ENCODE measurements at places on chromosomes 1 and 21.

DNA sequence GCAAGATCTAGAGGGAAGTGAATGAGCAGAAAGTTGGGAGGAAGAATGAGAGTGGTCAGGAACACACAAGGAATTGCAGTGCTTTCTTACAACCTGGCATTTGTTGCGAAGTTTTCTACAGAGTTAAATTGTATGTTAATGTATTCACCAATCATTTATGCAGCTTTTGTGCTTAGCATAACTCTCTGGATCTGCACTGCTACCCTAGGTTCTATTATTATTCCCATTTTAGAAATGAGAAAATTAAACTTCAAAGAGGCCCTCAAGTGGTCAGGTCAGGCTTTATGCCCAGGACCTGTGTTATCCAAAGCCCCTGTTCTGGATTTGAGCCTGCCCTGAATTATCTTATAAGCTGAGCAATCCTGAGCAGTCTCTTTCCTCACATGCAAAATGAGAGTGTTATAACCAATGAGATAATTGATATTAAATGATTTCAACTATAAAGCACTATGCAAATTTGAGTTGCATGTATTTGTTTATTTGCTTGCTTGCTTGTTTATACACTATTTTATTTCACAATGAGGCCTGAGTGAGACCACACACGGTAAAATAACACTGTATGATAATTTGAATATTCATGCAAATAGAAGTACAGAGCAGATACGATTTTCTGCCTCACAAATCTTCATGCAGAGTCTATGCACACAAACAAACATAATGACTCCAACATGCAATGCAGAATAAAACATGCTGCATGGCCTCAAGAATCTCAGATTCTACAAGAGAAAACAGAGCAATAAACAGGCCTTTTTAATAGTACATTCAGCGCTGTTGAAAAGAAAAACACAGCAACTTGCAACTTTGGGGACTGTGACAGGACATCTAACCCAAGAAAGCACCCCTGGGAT is 323.0 kb downstream of the PLPP3 start:
- DNase-seq: no peak

GRCh38 chr1:203453016-203453415 is 22.6 kb upstream of the PRELP start:
- DNase-seq: no peak

GRCh38 chr1:217018648-217019047 is 295.4 kb upstream of the ESRRG start:
- no peak for DNase-seq

- no peak for DNase-seq
Observed at GRCh38 chr1:174218983-174219382, 59.7 kb downstream of the RABGAP1L start.

DNA sequence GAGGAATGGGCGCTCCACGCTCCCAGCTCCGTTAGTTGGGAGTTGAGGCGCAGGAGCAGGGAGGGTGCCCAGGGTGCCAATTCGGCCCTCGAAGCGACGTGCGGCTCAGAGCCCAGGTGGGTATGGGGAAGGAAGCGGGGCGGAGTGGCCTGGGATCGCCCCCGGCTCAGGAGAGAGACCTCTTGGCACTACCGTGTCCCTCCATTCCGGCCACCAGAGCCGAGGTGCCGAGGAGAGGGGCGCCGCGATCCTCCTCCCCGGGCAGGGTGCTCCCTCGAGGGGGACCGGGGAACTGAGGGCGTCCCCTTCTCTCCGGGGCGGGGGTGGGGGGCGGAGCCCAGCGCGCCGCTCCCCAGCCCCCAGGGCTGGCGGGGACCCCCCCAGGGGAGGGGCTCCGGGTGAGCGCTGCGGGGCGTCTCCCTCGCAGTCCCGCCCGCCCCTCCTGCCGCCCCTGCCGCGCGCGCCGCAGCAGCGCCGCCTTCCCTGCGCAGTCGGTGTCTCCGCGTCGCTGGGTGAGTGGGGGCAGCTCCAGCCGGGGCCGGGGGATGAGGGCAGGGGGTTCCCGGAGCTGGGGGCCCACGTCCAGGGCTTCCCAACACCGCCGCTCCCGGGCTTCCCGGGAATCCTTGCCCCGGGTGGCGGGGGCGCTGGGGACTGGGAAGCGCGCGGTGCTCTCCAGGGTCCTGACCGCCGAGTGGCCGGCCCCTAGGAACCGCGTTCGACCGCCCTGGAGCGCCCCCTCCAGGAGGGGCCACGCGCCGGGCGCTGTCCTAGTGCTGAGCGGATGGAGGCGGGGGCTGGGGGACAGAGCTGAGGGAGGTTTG is at the start of gene HPCA:
Gene HPCA, plus strand, starts transcription at position 488 of the 824 bp plus-strand sequence. CDS start 2,408 bp downstream, outside the sequence.
- peak; percentile 86 for DNase-seq

DNA sequence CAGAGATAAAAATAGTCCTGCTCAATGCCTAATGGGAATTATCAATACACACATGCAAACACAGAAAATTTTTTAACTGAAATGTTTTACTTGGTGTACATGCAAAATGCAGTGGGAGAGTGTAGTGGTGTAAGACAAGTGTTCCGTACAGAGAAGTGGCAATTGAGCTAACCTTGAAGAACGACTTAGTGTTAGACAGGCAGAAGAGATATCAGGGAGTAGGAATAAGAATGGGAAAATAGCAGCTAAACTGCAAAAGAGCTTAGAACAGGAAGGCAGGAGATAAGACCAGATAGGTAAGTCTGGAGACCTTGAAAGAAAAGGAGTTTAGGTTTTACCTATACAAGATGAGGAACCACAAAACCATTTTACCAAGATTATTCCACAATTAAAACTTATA is 9.0 kb downstream of the USP24 start:
- DNase-seq: no peak

DNA sequence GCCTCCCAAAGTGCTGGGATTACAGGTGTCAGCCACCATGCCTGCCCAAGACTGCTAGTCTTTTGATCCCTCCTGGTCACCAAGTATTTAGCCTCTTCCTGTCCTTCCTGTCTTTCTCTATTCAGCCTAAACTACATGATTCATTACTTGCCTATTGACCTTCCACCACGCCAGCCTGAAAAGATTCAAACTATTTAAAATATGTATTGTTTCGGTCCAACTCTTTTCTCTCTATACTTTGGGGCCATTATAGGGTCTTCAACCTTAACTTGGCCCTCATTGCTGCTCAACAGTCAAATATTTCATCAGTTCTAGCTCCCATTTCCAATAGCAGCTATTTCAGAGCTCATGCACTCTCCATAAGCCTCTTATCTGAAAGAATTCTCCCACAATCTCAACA is 153.0 kb downstream of the TNFSF18 start:
- no peak for DNase-seq

DNA sequence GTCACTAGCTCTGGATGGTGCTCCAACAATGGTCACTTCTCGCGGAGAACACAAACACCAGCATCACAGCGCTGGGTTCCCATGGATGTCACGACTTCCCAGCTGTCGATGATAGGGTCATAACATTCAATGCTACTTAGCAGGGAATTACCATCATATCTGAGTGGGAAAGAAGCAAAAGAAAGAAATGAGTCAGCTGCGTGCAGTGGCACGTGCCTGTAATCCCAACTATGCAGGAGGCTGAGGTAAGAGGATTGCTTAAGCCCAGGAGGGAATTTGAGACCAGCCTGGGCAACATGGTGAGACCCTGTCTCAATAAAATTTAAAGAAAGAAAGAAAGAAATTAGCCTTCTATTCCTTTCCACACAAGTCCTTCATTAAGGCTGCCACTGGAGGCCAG is 3.6 kb upstream of the RABIF start:
- no peak for DNase-seq

GRCh38 chr1:151799179-151800022 is 5.8 kb downstream of the LINGO4 start:
- DNase-seq: no peak

- no peak for DNase-seq
Observed at GRCh38 chr1:232183802-232184201, 446.1 kb downstream of the SIPA1L2 start.

DNA sequence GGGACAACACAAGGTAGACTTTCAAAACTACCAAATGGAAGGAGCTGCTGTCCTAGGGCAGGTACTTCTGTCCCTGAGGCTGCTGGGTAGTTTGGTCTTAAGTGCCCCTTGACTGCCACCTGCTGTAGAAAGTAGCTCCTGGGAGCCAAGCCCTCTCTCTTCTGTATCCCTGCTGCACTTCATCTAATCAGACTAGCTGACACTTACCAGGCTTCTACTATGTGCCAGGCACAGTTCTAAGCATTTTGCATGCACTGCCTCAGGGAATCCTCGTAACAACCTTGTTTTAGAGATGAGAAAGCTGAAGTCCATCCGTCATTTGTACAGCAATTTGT is 15.9 kb upstream of the SRSF4 start:
- peak; percentile 71 for DNase-seq

- DNase-seq: no peak
Observed at GRCh38 chr1:8104278-8105236, 78.4 kb upstream of the ERRFI1 start.

GRCh38 chr21:36156815-36157670 is at the start of gene DOP1B:
TSS of gene DOP1B (plus strand) at chr21:36156824. CDS start at chr21:36164734, 7,910 bp downstream.
- DNase-seq: no peak

DNA sequence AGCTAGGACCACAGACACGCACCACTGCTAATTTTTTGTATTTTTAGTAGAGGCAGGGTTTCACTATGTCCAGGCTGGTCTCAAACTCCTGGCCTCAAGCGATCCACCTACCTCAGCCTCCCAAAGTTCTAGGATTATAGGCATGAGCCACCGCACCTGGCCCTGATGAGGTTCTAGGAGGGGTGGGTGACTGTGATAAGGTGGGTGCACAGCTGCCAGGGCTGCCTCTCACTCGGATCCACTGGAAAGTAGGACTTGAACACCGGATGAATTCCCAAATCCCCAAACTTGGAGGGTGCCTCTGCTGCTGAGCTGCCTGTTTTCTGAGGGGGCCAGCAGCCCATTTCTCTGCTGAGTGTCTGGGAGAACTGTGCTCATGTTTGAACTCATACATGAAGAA is 68.2 kb upstream of the PARP1 start:
- DNase-seq: no peak

- no peak for DNase-seq
Observed at GRCh38 chr21:35046880-35047229, 2.2 kb downstream of the RUNX1 start.

- no peak for DNase-seq
Observed at GRCh38 chr1:83077411-83077810, 921.5 kb downstream of the TTLL7 start.

GRCh38 chr1:200965111-200965805 is 58.3 kb downstream of the KIF21B start:
- DNase-seq: no peak

GRCh38 chr1:5514527-5515183 is 477.6 kb downstream of the NPHP4 start:
- DNase-seq: peak; percentile 81

- no peak for DNase-seq
Observed at GRCh38 chr1:93221913-93222312, 41.4 kb downstream of the CCDC18 start.
